A549 treated with dexamethasone at 1 μM for 4 hours (cell line): ENCODE measurements at places on chromosomes 4 and X. TPM values are rescaled to one million over a fixed set of nuclear protein-coding genes. Genes with fewer than 3 reads are reported as not detected.

The DKC1 gene
- total RNA-seq, result 150 to 187 TPM (median 161 TPM) in 5 replicates

The XAGE2 gene
- not detected in 5 replicates for total RNA-seq

The RCHY1 gene
- 12.9 to 19.8 TPM (median 13.7 TPM) in 5 replicates for total RNA-seq

The VCX3A gene
- not detected in 5 replicates for total RNA-seq

The CENPVL2 gene
- not detected in 5 replicates for total RNA-seq

The SLC25A43 gene
- total RNA-seq, result 24.1 to 33.9 TPM (median 31.8 TPM) in 5 replicates

The TCEANC gene
- 0.60 to 1.3 TPM (median 0.79 TPM) in 5 replicates for total RNA-seq

The TMEM271 gene
- not detected in 5 replicates for total RNA-seq
